Activated T-helper 9 cell treated with anti-CD3 and anti-CD28 coated beads, Interleukin-2, amount 50 U/mL, for 16 hours (primary cell): ENCODE measurements at places on chromosomes 11 and 22.

- no peak for DNase-seq
Measured at GRCh38 chr22:31812977-31813605, 59.3 kb downstream of the DEPDC5 start.

GRCh38 chr11:118898400-118899295 lies 15.0 kb downstream of the CXCR5 start:
- DNase-seq: no peak

- DNase-seq: no peak
Measured at GRCh38 chr11:33997584-33998251, 53.8 kb upstream of the CAPRIN1 start.

GRCh38 chr22:38298312-38299005 lies 18.8 kb downstream of the CSNK1E start:
- no peak for DNase-seq

DNA sequence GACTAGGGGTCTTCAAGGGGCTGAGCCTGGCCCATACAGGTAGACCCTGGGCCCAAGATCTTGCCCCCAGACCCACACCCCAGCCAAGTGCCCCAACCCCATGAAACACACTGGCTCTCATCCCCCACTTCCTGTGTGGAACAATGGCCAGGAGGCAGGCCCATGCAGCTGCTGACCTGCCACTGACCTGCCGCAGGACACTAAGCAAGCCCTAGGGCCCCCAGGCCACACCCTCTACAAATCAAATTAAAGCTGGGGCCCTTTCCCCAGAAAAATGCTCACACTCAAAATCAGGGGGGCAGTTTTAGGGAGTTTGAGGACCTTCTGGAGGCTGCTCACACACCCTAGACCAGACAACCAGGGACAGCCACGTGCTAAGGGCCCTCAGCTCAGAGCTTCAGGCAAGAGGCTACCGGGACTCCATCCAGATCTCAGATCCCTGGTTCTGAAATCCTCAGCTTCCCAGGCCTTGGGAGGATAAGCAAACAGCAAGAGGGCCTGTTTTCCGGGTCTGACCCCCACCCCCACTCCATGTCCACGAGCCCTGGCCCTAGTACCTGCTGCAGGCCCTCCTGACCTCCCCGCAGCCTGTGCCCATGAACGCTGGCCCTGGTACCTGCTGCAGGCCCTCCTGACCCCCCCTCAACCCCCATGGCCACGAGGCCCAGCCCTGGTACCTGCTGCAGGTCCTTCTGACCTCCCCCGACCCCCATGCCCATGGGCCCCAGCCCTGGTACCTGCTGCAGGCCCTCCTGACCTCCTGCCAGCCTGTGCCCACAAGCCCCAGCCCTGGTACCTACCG lies 10.0 kb downstream of the CARD10 start:
- DNase-seq: no peak

DNA sequence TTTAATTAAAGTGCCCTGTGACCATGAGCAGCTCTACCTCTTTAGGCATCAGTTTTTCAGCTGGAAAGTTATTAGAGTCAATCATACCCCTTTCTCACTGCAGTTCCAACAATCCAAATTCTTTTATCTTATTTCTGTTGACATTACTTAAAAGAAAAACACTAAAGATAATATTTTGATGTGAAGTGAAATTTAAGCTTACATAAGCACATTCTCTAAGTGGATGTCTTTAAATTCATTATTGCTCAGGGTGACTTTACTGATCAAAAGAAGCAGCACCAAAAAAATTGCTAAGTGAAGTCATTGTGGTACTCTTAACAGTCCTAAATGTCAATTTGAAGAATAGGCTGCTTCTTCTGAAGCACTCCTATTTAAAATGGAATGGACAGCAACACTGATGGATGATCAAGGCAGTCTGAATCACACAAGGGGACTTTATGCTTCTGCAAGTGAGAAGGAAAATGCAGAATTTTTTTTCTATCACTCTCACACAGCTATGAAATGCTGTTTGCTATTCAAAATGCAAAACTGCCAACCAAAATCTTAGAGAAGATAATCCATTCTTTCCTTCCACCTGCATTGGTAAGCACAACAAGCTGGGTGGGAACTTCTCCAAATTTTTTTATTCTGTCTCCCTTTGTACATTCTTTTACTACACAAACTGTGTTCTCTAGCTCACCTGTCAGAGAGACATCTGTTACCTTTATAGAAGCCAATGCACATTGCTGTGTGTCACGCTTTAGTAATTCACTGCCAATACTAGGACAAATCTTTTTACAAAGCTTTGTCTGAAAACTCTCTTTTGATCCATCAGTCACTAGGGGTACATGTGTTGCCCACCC lies 179.9 kb downstream of the GRIA4 start:
- DNase-seq: no peak

DNA sequence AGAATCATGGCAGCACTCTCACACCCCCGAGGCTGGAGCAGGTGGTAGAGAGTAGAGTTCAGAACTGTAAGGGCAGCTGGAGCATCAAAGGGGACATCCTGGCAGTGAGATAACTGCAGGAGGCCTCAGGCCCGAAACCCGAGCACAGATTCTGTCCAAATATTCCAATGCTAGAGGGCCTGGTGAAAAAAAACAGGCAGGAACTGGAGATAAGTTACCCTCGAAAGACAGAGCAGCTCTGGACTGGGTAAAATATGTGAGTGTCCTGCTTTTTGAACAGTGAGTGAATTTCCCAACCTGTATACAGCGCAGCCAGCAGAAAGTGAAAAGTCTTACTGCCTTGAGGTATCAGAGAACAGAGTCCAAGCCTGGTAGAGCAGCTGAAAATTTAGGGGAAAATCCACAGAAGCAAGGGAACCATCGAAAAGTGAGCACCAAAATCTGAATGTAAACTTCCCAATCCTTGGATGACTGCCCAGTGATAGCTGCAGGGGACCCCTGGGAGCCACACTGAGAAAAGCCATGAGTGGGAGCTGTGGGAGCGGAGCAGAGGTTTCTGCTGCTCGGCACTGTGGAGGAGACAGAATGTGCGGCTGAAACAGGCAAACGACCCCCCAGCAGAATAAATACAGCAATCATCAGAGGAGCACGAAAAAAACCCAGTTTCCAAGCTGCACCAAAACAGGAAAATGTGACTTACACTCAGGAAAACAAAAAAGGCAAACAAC lies 50.6 kb downstream of the WNT11 start:
- no peak for DNase-seq

DNA sequence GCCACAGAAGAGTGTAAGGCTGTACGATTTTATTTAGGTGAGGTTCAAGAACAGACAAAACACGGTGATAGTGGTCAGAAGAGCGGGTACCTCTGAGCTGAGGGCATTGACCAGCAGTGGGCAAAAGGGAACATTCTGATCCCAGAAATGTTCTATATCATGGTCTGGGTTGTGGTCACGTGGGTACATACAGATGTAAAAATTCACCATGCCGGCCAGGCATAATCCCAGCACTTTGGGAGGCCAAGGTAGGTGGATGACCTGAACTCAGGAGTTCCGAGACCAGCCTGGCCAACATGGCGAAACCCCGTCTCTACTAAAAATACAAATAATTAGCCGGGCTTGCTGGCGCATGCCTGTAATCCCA lies 31.1 kb upstream of the GCAT start:
- no peak for DNase-seq

- DNase-seq: peak; percentile 31
Measured at GRCh38 chr11:8019314-8020243, 32.4 kb downstream of the EIF3F start.

GRCh38 chr22:24240381-24240780 lies 4.5 kb downstream of the GGT5 start:
- no peak for DNase-seq

DNA sequence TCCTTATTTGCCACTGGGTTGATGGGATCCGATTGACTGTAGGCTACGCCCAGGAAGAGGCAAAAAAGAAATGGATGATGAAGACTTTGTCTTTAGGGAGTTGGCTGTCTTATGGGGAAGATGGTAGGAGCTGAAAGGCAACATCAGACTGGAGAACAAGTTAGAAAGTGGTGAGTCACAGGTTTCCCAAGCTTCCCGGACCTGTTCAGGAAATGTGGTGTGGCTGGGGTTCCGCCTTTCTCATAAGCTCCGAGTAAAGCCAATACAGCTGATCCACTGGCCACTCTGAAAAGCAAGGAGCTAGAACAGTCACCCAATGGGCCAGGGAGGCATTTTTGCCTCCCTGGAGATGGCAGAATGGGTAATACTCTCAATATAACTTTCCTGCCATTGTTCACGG lies 194.5 kb downstream of the SNX19 start:
- no peak for DNase-seq

DNA sequence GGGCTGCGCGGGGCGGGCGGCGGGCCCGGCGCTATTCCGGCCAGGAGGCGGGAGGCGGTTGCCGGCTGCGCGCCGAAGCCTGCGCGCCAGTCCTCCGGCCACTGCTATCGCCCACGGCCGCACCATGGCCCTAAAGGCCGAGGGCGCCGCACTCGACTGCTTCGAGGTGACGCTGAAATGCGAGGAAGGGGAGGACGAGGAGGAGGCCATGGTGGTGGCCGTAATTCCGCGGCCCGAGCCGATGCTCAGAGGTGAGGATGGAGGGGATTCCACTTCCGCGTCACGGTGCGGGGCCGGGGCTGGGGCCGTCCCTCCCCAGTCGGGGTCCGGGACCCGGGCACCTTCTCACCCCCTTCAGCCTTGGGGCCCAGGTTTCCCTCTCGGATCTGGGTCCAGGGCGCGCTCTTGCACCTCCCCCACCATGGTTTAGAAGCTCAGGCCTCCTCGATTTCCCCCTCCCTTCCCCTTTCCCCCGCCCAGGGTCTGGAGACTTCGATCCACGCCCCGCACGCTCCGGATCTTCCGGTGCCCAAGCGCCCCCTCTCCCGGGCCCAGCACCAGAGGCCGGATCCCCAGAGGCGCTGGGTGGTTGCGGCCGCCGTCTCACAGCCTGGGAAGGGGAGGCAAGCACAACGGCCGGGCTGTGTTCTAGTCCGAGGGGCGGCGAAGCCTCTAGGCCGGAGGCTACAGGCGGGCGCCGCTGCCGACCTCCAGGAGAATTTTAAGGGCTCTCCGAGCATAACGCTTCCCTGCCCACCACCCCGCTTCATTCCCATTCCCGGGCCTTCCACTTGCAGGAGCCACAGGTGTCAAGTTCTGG lies 517 bp downstream of the SPINDOC start:
- DNase-seq: no peak

DNA sequence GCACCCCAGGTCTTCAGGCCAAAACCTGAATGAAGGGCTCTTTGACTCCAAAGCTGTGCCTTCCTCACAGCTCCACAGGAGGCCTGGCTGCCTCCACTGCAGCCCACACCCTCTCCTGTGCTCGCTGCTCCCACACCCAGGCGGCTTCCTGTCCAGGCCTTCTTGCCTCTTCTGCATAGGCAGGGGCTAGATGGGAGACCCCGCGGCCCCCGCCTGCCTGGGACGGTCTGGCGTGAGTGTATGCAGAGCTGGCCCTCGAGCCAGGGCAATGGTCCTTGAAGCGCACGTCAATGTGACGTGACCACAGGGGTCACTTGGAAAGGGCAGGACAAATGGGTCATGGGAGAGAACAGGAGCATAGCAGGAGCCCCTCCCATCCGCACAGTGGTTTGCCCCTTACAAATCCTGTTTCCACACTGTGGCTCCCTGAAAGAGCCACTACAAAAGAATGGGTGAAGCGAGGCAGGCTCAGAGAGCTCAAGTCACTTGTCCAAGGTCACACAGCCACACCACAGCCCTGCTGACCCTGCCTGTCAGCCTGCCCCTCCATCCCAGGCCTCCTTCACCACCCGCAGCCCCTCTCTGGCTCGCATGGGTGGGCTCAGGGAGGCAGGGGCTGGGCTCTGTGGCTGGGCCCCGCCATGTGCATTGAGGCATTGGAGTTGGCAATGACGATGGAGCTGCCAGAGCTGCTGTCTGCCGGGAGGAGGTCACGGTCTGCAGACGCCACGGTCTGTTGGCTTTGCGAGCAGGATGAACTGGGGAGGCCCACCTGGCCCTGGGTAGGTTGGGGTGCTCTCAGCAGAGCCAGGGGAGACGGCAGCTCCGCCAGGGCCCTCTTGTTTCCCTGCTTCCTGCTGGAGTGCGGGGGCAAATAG lies 71.2 kb upstream of the WNT11 start:
- no peak for DNase-seq

DNA sequence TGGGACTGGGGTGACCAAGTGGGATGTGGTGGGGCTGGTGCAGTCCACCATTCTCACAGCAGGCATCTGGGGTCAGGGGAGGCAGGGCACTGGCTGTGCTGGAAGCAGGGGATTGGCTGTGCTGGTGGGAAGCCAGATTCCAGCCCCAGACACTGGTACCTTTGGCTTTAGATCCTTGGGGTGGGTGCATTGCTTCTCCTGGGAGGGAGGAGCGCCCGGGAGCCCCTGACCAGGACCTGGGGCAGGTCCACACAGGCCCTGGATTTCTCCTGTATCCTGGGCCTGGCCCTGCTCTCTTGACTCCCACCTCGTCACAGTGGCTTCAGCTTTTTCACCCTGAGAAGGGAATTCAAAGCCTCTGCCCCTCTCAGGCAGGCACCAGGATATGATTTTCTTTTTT lies 38.5 kb downstream of the ST3GAL4 start:
- DNase-seq: no peak

GRCh38 chr11:42951266-42951665 lies 360.5 kb upstream of the API5 start:
- no peak for DNase-seq

- DNase-seq: no peak
Measured at GRCh38 chr11:118341815-118342489, 553 bp downstream of the CD3D start.

- peak; percentile 48 for DNase-seq
Measured at GRCh38 chr11:66080055-66080817, 10.2 kb downstream of the PACS1 start.

GRCh38 chr11:18731949-18732821 lies 6.2 kb upstream of the IGSF22 start:
- DNase-seq: peak; percentile 53

- no peak for DNase-seq
Measured at GRCh38 chr22:43743131-43743530, 69.0 kb downstream of the EFCAB6 start.

DNA sequence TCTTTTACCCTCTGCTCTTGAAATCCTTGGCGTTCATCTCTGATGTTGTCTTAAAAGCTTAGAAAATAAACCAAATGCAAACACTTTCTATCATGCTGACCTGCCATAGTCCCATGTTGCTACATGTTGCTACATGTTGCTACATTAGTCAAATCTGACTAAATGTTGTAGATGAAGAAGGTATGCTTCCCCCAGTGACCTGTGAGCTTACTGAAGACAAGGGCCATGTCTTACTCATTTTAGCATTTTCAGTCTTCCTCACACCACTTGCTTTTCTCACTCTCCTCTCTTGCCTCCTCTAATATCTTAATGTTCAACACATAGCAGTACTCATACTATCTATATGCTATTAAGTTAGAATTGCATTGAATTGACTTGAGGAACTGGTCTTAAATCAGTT lies 346.4 kb upstream of the MTNR1B start:
- DNase-seq: no peak

DNA sequence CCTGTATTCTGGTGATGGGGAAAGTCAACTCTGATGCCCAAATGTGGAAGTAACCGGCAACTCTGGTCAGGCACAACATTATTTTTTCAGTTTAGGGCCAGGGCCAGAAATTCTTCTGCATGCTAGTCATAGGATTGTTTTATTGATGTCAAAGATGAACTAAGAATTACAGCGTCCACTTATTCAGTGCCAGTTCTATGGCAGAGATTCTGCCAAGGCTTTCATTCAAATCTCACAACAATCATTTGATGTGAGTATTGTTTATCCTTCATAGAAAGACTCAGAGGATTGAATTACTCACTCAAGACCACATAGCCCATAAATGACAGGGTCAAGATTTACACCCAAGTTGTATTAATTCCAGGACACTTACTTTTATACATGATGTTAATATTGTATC lies 87.7 kb downstream of the TMPRSS5 start:
- no peak for DNase-seq
